ENCODE measurements at places on chromosomes 2 and 18.

DNA sequence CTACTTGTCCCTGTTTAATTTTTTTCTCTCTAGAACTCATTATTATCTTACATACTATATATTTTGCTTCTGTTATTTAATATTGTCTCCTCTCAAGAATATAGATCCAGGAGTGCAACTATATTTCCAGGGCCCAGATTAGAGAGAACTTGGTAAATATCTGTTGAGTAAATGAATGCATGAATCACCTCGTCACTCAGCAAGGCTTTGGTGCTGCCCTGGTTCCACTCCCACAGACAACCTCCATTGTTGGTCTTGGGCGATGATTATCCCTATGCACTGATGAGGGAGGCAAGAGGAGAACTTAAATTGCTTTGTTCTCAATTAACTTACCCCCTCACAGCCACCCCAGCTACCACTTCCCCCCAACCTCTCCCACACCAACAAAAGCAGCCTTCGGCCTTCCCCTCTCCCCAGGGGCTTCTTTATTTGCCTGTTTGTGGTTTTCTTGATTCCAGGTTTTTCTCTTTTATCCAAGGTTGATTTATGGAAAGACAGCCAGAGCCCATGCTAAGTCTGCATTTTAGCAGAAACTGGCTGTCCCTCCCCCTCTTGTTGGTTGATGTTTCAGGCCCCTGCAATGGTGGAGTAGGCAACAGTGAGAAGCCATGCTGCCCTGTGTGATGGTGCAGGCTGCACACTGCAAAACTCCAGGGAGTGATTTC is 17.0 kb upstream of the DIPK1C start:
- no peak for DNase-seq

DNA sequence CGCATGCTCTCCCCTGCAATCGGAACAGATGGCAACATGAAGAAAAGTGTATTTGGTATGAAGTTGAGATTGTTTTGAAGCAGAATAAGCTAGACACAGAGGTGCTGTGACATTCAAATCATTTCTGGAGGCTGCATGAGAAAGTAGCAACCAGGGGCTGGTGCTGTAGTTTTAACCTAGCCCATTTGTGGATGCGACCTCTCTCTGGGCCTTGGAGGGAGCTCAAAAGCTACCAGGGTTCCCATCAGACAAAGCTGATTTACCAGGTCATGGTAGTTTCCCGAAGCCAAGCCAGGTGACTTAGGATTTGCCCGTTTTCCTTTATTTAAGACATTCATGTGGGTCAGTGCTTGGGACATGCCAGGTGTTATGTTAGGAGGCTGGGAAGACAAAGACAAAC is 77.5 kb downstream of the CIB4 start:
- no peak for DNase-seq

GRCh38 chr2:26455670-26456439 is 22.1 kb downstream of the OTOF start:
- no peak for DNase-seq

- peak; percentile 72 for DNase-seq
Observed at GRCh38 chr2:166539340-166540162, 45.5 kb upstream of the SCN7A start.

DNA sequence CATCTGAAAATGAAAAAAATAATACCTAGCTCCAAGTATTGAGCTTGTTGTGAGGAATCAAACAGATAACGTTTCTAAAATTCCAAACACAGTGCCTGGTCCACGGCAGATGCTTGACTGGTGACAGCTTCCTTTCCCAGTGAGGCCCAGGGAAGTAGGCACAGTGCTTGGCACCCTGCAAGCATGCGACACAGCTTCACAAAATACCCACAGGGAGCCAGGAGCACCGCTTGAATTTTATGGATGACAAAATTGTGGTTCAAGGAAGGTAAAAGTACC is 205.1 kb upstream of the TNP1 start:
- no peak for DNase-seq

DNA sequence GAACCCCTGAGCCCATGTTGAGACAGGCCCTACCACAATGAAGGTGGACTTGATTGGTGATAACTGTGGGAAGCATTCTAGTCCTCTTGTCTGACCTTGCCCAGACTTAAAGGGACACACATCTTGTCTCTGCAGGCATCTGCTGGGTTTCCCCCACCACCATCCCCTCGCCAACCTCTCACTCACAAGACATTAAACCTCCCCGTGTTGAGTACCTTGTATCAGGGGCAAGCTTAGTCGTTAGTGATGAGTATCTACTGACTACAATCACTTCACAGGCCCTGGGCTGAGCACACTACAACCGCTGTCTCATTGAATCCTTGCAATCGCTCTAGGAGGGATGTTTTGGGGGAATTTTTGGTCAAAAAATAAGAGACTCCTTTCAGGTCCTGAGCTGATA is 86.0 kb downstream of the ICOS start:
- DNase-seq, result no peak

GRCh38 chr2:164456619-164457018 is 164.7 kb downstream of the GRB14 start:
- DNase-seq, result no peak

DNA sequence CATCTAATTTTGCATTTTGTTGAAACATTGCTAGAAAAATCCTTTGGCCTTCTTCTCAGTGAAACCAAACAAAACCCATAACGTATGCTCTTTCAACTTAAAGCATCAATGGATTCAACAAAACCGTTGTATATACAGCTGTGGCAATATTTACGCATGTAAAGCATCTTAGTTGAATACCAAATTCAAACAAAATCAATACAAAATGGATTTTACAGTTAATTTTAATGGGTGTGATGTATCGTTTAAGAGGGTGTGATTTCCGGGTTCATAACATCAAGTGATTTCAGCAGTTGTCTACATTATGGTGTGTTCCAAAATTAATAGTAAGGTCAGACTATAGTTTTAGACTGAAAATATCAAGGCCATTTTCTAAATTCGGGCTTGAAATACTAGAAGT is 198.2 kb downstream of the TGIF1 start:
- DNase-seq, result no peak

- DNase-seq, result no peak
Observed at GRCh38 chr2:147068071-147068470, 776.8 kb upstream of the ACVR2A start.

DNA sequence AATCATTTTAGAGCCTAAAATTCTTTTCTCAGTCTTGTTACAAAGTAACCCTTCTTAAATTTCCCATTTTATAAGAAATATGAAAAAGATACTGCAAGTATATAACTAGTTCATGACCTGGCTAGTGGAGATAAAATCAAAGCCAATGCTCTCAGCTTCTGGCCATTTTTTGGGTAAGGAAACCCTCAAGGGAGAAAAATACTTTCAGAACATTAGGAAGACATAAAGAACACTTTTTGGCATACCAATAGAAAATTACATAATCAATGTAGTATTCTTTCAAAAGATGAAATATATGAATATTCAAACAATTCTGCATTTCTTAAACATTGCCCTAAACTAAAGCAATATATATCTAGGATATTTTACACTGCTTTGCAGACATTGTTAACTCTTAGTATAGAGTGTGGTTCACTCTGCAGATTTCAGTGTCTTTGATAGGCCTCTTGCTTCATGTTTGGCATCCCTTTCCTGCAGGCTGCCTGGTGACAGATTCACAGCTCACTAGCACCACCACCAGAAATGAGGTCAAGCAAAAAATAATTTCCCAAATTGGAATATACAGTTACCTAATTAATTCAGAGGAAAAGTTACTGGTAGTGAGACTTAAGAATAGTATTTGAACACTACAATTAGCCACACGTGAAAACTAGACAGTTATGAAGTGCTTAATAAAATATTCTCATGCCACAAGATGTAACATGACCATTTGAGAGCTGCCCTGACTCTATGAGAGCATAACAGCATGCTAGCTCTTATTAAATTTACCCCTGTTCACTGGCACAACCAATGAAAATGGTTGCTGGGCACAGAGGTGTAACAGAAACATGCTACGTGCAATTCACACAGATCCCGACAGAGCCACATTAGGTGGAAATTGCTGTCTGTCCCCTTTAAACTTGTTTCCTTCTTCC is 36.0 kb downstream of the PAIP2B start:
- DNase-seq, result peak; percentile 35

- no peak for DNase-seq
Observed at GRCh38 chr2:191905336-191905735, 58.4 kb upstream of the CAVIN2 start.

- no peak for DNase-seq
Observed at GRCh38 chr2:126720638-126721037, 64.7 kb downstream of the GYPC start.

DNA sequence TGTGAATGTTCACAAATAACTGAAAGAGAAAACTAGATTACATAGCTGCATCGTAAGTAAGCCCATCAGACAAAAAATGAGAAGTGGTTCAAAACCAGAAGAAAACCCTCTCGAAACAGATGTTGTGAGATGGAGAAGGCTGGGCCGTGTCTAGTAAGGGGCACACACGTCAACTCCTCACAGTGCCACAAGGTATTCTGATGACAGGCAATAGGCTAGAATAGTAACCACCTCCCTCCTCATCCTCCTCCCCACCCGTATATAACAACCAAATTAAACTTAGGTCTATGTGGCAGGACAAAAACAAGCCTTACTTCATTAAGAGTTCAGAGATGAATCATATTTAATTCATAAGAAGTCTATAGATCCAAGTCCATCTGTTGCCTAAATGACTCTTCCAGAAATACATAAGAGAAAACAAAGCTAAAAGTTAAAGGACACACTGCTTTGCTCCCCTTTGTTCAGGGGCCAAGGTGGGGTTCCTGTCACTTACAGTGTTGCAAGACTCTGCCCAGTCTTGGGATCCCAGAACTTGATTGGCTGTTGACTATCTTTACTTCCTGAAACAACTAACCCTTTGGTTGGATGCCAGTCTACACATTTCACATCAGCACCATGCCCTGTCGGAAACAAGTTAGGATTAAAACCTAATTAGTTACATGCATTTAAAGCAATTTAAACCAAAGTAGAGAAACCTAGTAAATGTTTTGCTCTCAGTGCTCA is 25.0 kb downstream of the SFT2D3 start:
- DNase-seq, result no peak

DNA sequence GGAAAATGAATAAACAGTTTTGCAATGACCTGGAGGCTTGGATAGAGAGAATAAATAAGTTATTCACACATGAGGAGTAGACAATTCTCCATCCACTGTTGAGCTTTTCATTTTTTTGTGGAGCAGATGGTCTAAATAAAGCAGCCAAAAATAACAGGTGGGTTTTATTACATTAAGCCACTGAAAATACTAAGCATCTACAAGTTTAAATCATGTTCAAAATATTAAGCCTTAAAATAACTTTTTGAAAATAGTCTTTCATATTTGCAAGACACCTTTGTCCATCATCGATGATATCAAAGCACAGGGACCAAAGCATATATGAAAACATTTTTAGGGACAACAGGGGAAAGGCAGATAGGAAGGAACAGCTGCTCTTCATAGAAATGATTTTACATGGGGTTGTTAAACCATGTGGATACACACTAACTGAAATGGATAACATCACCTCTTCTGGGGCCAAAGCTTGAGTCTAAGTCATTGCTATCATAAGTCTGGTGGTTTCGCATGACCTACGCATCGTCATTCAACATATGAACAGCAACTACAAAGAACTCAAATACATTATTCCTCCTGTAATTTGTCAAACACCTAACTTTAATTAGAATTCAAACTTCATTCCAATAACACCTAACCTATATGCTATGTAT is 197.6 kb upstream of the CHST9 start:
- no peak for DNase-seq

DNA sequence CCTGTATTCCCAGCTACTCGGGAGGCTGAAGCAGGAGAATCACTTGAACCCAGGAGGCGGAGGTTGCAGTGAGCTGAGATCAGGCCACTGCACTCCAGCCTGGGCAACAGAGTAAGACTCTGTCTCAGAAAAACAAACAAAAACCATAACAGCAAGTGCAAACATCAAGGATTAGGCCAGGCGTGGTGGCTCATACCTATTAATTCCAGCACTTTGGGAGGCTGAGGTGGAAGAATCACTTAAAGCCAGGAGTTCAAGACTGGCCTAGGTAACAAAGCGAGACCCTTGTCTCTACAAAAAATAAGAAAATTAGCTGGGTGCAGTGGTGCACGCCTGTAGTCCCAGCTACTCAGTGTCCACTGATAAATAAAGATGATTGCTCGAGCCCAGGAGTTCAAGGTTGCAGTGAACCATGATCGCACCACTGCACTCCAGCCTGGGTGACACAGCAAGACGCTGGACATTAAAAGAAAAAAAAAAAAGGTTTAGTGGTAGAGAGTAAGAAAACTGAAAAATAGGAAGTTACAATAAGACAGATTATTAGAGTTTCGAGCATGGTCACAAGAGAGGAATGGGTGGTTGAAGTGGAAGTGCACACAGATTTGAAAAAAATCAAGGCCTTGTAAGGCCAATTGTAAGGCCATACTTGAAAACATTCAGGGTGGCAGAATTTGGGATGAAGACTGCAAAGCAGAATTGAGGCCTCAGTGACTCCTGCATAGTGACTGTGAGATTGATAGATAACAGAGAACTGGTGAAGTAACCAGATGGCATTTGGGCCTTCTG is 6.4 kb upstream of the KCMF1 start:
- no peak for DNase-seq

- DNase-seq, result no peak
Observed at GRCh38 chr2:233100192-233100998, 40.3 kb downstream of the INPP5D start.

GRCh38 chr2:239306274-239307220 is 94.3 kb downstream of the HDAC4 start:
- no peak for DNase-seq

GRCh38 chr2:96340493-96341414 is 5.2 kb downstream of the NCAPH start:
- no peak for DNase-seq

GRCh38 chr2:85485815-85486214 is 53.2 kb upstream of the MAT2A start:
- DNase-seq, result no peak

- DNase-seq, result no peak
Observed at GRCh38 chr2:14565666-14566065, 66.9 kb upstream of the LRATD1 start.

GRCh38 chr2:100650151-100650550 is 87.4 kb downstream of the PDCL3 start:
- no peak for DNase-seq

- DNase-seq, result no peak
Observed at GRCh38 chr2:9941996-9942390, 9.5 kb upstream of the GRHL1 start.

- no peak for DNase-seq
Observed at GRCh38 chr18:64695851-64696553, 547.1 kb upstream of the LINC00305 start.

GRCh38 chr2:25129901-25130520 is 38.4 kb downstream of the POMC start:
- no peak for DNase-seq

GRCh38 chr18:3875376-3875775 is 425.4 kb downstream of the TGIF1 start:
- DNase-seq, result no peak

- DNase-seq, result no peak
Observed at GRCh38 chr2:190090148-190090547, 27.6 kb upstream of the MSTN start.

- DNase-seq, result no peak
Observed at GRCh38 chr2:31337860-31338259, 76.7 kb downstream of the XDH start.

DNA sequence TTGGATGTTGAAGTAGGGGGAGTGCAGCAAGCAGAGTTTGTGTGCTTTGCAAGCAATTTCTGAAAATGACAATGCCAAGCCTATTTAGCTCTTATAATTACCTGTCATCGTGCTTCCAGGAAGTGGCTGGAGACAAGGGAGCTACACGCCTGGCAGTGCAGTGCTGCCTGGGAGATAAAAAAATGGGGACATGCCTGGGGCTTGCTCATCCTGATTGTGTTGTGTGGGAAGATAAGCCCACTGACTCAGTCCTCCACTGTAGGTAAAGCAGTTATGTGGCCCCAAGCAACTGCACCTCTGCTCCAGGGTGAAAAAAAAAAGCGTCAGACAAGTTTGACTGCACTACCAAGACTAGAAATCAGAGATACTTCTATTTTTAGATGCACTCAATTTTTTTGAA is 396.9 kb upstream of the NXPH2 start:
- no peak for DNase-seq

Measured in midbrain (tissue), 1 donor.